ENCODE measurements at places on chromosomes 11 and 22. TPM values are rescaled to one million over a fixed set of nuclear protein-coding genes. Genes with fewer than 3 reads are reported as not detected.

The TANGO2 gene
- 15.3 TPM for total RNA-seq

The TEX54 gene
- total RNA-seq: not detected

The ZP1 gene
- not detected for total RNA-seq

The ANKRD13D gene
- total RNA-seq: 65.1 TPM

GRCh38 chr11:64539711-64540427 lies 51.2 kb upstream of the SLC22A12 start:
- no peak for DNase-seq

DNA sequence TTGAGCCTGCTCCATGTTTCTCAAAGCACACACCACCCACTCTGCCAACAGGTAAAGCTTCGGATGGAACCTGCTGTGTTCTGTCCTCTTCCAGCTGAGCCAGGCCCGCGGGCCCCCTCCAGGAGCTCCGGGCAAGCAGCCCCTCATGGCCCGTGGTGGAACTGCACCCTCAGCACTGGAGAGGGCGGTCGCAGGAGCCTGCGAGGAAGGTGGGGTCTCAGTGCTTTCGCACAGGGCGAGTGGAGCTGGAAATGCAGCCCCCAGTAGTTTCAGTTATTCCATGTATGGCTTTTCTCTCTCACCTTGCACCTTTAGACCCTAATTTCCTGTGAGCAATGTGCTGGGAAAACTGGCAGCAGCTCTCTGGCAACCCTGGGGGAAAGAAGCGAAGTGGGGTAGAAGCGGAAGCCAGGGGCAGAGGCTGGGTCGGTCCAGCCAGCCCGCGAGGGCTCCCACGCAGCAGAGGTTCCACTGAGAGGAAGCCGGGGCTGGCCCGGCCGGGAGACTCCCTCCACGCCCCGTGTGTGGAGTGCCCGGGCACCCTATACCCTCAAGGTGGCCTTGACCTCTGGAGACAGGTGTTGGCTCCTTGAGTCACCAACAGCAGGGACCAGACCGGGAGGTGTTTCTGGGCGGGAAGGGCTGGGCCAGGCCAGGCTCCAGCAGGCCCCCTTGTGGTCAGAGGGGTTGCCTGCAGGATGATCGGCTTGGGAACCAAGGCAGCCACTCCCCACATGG lies 119.9 kb upstream of the TMEM45B start:
- DNase-seq: peak; percentile 88

DNA sequence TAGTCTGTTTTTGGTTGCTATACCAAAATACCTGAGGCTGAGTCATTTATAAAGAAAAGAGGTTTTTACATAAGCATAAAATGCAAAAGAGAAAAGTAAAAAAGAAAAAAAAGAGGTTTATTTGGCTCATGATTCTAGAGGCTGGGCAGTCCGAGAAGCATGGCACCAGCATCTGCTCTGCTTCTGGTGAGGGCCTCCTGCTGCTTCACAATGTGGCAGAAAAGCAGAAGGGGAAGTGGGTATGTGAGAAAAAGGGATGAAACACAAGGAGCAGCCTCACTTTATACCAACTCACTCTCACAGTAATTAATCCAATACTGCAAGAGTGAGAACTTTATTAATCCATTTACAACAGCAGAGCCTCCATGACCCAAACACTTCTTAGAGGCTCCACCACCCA lies 47.1 kb downstream of the MTNR1B start:
- DNase-seq: no peak

- DNase-seq: no peak
Observed at GRCh38 chr11:5297721-5298323, 3.9 kb downstream of the OR51B4 start.

- no peak for DNase-seq
Observed at GRCh38 chr22:29050457-29050856, 11.2 kb downstream of the C22orf31 start.

DNA sequence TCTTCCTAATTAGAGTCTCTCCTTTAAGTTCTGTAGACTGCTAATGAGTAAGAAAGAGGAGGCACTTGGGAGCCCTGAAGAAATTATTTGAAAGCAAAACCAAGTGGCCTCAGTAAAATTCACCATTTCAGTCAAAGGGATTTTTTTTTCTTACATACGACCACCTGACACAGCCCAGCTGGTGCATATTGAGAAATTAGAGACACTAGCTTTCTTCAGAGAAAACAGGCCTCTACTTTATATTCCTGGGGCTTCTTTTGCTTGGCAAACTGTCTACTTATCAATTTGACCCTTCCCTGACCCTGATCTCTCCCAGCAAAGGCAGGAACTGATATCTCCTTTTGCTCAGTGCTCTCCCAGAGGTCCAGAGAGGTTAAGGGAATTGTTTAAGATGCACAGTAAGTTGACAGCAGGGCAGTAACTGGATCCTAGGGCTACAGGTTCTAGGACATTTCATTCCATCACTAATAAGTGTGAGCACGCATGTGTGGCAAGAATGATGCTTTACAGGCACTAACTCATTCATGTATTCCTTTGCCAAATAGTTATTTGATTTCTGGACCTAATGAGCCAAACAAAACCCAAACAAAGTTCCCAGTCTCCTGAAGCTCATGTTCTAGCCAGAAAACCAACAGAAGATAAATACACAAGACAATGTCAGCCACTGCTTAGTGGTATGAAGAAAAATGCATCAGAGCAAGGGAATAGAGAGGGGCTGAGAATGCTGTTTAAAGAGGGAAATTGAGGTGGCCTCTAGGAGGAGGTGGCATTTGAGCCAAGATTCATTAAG lies 467.6 kb downstream of the SOX6 start:
- DNase-seq: no peak

DNA sequence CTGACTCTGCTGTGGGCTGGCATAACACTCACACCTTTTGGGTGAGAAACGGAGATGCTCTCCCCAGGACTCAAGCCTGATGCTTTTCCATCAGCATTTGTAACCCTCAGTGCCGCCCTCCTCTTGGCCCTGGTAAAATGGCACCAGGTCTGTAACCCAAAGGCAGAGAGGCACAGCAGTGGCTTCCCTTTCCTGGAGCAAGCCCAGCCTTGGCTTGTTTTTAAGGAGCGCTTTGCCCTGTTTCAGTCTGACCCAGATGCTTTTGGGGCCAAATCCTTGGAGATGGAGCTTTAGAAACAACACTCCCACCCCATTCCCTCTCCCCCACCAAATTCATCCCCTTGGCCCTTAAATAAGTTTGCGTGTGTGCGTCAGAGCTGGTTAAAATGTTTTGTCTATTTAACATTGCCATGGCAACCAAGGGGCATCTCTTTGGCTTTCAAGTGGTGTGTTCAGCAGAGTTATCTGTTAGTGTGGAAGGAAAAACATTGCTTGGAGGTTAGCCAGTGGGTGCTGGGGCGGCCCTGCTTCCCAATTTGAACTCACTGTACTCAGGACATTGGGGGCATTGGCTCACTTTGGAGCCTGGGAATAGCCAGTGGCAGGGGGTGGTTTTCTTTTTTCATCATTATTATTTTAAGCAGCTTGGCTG lies 134.1 kb downstream of the NAV2 start:
- DNase-seq: no peak

DNA sequence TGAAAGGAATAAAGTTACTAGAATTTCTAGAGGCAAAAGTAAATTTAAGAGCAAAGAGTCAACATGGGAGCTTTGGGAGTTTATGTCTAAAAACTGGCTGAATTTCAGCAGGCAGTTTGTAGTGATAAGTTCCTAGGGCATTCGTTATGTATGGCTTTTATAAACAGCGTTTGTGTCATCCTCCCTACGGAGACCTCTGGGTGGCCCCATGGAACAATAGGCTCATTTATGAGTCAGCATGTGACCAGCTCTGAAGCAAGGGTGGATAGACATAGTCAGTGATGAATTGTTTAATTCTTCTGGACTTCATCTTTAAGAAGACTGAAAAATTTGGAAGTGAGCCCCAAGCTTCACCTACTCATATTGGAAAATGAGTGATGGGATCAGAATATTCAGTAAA lies 37.1 kb downstream of the SVIP start:
- no peak for DNase-seq

DNA sequence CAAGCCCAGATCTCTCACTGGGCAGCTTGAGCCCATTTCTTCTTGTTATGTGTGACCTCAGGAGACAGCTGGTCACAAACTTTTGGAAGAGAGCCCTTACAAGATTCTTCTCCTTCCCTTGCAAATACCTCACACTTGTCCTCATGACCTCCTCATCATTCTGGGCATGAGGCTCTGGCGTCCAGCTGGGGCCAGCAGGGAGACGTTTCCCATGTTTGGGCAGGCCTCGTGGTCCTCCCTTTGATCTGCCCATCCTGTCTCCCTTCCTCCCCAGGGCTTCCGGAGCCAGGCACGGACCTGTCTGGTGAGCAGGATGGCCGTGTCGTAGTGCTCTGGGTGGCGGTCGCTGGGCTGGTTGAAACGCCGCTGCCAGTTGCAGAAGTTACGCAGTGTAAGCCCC lies 9.7 kb downstream of the ADAMTS8 start:
- DNase-seq: no peak

DNA sequence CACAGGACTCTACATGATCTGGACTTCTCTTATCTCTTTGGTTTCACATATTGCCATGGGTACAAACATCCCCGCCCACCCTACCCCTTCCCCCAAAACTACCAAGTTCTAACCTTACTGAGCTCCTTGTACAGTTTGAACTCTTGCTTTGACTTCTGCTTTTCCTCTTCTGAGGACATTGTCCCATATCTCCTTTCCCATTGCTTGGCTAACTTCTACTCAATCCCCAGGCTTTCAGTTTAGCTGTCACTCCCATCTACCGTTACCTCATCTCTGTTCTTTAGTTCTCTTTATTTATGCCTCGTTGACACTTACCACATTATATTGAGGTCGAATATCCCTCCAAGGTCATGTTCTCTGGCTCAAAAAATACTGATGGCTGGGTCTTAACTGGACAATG lies 393.5 kb upstream of the CADM1 start:
- DNase-seq: no peak

DNA sequence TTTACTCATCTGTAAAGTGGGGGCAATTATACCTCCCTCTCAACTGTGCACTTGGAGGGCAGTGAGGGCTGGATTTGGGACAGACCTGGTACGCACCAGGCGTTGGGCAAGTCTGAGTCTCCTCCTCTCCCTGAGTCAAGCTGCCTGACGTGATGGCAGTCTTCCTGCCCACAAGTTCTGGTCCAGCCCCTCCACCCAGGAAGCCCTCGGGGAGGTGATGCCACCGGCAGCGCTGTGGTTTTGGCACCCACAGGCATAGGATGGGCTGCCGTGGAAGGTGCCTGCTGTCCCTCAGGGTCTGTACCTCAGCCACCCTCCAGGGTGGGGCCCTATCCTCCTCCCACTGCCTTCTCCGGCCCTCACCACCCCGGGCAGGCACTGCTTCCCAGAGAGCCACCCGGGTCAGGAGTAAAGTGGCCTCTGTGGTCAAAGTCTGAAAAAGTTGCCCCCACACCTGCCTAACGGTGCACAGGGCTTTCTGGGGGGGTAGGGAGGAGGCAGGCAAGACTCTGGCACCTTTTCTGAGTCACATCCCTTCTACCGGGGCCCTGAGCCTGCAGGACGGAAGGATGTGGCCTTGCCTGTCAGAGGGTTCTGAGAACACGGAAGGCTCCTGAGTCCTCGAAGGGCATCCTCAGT lies 6.5 kb upstream of the APOBEC3H start:
- DNase-seq: no peak

DNA sequence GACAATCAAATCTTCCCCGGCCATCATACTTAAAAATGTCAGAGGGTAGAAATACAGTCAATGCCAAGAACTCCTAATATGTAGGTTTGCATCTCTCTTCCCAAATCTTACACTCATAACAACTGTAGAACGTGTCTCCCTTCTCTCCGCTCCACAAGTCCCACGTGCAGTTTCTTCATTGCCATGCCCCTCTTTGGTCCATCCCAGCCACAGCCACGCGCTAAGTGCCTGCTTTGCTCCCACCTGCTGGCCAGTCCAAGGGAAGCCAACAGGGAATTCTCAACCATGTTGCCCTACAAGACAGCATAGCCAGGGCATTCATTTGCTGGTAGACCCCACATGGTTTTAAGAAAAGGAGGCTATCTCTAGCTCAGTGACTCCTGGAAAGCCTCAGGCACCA lies 420.6 kb upstream of the ISX start:
- no peak for DNase-seq

- DNase-seq: no peak
Observed at GRCh38 chr11:67114275-67114896, 4.7 kb upstream of the KDM2A start.

- DNase-seq: no peak
Observed at GRCh38 chr11:92717240-92717639, 252.2 kb upstream of the MTNR1B start.

- DNase-seq: no peak
Observed at GRCh38 chr11:64697663-64698375, 25.2 kb downstream of the NRXN2 start.

- DNase-seq: no peak
Observed at GRCh38 chr11:111845276-111846028, 25.9 kb downstream of the ALG9 start.

- DNase-seq: peak; percentile 87
Observed at GRCh38 chr22:36481393-36482168, at the start of gene TXN2. TSS of gene TXN2 (minus strand) at chr22:36481640. CDS start at chr22:36480837, 803 bp downstream.

GRCh38 chr11:95884376-95884775 lies 39.5 kb downstream of the MTMR2 start:
- no peak for DNase-seq

GRCh38 chr11:44775366-44775984 lies 48.7 kb downstream of the TSPAN18 start:
- DNase-seq: peak; percentile 81

GRCh38 chr11:118295815-118296454 lies 8.6 kb upstream of the CD3E start:
- no peak for DNase-seq

GRCh38 chr11:68186061-68186460 lies 27.0 kb downstream of the KMT5B start:
- no peak for DNase-seq

DNA sequence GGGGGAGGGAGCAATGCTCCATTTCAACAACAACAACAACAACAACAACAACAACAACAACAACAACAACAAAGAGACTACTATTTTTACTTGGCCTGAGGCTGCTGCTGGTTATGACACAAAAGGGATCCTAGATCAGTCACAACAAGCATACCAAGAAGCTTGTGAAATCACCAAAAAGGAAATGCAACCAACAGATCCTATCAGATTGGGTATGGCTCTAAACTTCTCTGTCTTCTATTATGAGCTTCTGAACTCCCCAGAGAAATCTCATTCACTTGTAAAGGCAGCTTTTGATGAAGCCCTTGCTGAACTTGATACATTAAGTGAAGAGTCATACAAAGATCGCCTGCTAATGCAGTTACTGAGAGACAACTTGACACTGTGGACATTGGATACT lies 10.5 kb upstream of the MS4A2 start:
- no peak for DNase-seq

GRCh38 chr11:38582756-38583155 lies 1984.7 kb upstream of the RAG2 start:
- DNase-seq: no peak

- DNase-seq: no peak
Observed at GRCh38 chr11:61077936-61078335, 24.4 kb upstream of the CD5 start.
